ENCODE measurements at places on chromosomes 6 and 20.

- DNase-seq = no peak
Measured at GRCh38 chr20:6765469-6766058, 1.9 kb upstream of the BMP2 start.

DNA sequence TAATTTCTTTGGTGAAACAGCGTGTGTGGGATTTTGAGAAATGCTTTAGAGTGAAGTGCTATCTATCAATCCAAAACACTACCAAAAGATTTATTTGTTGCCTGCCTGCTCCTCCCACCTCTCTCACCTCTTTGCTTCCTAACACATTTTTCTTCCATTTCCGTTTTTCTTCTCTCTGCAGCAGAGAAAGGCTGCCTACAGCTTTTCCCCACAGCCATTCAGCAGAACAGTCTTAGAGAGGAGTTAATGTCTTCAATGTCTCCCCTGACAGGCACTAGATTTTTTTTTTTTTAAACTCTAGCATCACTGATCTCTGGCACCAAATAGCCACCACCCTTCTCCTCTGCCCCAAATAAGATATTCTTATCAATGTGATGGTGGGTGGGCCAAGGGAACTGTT, 327.8 kb upstream of the MAN1A1 start:
- no peak for DNase-seq

- DNase-seq = no peak
Measured at GRCh38 chr6:122653094-122653493, 42.9 kb downstream of the PKIB start.

- no peak for DNase-seq
Measured at GRCh38 chr20:59561614-59562277, 42.6 kb upstream of the PHACTR3 start.

DNA sequence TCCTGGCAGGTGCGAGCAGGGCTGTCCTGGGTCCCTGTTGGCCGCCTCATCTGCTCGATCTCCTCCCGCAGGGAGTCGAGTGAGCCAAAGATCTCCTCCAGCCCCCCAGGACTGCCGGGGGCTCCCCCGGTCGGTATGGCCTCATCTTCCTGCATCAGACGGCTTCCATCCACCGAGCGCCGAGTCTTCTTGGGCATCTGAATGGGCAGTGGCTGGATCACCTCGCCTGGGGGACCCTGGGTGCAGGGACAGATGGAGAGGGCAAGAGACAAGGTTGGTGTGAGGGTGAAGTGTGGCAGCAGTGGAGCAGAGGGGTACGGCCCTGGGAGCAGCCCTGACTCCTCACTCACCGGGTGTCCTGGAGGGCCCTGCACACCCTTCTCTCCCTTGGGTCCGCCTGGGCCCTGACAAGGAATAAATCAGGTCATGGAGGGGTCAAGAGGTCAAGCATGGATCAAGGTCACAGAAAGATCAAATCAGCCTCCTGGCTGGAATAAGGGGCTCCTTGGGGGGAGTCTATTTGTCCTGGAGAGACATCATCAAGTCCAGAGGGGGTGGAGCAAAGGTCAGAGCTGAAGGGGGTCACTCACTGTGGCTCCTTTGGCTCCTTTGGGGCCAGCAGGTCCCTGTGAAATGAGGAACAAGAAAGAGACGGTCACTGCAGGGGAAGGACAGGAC, 26.5 kb downstream of the COL11A2 start:
- no peak for DNase-seq

DNA sequence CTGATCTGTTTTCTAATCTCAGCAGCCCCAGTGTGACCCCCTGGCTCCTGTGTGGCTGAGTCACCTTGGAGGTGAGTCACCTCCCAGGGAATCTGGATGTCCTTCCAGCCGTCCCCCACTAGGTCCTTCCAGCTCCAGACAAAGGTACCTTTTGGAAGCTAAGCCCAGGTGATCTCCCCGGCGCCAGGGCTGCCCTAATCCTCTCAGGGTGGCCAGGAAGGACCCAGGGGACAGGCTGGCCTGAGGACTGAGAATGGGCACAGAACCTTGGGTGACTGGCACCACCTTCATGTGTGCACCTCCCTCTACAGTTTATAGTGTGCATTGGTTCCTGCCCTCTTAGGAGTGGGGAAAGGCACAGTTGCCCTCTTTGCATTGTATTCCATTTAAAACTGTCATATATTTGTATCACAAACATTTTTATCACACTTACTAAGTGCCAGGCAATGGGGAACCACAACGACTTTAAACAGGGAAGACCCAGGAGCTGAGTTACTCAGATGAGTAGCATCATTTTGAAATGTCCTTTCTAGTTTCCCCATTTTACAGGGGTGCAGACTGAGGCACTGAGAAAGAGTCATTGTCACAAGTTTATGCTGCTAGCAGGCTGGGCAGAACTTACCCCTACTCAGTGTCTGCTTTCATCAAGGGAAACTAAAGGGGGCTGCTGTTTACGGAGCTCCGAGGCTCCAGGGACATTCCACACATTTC, 2.6 kb upstream of the BPIFB4 start:
- DNase-seq = no peak

DNA sequence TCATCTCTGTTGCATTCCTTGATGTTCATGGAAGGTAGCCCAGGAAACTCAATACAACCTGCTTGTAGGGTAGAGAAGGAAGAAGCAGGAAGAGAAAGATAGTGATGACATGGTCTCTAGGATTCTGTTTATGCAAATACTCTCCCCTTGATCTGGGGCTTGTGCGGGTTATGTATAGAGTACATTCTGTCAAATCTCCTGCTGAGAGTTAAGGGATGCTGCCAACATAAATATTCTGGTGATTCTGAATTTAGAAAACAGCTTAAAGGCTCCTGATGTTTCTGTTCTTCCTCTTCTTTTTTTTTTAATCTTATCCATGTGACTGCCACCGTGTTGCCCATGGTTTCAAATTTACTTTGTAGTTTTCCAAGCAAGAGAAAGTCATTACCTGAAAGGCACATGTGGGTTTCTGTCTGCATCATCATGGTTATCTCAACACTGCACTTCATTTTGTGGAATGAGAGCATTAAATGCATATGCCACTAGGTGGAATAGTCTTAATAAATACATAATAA, 150.6 kb downstream of the RPS12 start:
- no peak for DNase-seq
